ENCODE measurements at places on chromosomes 11 and 22. TPM values are rescaled to one million over a fixed set of nuclear protein-coding genes. Genes with fewer than 3 reads are reported as not detected.

GRCh38 chr22:23536821-23537345 lies 43.2 kb downstream of the IGLL1 start:
- DNase-seq, result no peak
- no peaks in the 10 kb centered on the region for H3K27me3 ChIP-seq
- no peaks in the 10 kb centered on the region for H3K4me1 ChIP-seq
- H3K27ac ChIP-seq, result no peak overlapping the region

- H3K4me3 ChIP-seq, result peak overlapping the region; percentile 27
- no peaks in the 10 kb centered on the region for H3K36me3 ChIP-seq
- H3K27ac ChIP-seq, result no peak overlapping the region
- H3K27me3 ChIP-seq, result no peaks in the 10 kb centered on the region
Observed at GRCh38 chr11:58830673-58831301, 13.7 kb downstream of the GLYATL2 start.

UBQLN3 gene
- not detected for total RNA-seq

DNA sequence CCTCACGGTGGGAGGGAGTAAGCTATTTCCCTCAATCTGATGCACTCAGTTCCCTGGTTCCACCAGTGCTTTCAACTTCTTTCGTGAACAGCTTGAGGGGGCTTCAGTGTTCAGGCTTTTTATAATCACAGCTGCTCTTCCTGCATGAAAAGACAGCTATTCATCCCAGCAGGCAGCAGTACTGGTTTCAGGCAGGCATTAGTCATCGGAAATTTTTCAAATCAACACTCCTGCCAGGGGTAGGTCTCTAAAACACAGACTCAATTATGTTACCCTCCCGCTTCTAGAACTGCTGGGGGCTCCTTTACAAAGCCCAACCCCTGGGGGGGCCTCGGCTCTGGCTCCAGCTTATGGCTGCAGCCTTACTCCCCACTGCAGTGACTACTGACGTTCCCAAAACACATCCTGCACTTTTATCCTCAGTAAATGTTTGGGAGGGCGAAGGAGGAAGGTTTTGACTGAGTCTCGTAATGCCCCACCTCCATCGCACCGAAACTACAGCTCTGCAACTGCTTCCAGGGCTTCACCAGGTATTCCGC lies 5.8 kb downstream of the POLDIP3 start:
- peak; percentile 64 for DNase-seq
- no peaks in the 10 kb centered on the region for H3K36me3 ChIP-seq
- H3K27ac ChIP-seq, result peak overlapping the region; percentile 56
- H3K4me3 ChIP-seq, result peak overlapping the region; percentile 36

DNA sequence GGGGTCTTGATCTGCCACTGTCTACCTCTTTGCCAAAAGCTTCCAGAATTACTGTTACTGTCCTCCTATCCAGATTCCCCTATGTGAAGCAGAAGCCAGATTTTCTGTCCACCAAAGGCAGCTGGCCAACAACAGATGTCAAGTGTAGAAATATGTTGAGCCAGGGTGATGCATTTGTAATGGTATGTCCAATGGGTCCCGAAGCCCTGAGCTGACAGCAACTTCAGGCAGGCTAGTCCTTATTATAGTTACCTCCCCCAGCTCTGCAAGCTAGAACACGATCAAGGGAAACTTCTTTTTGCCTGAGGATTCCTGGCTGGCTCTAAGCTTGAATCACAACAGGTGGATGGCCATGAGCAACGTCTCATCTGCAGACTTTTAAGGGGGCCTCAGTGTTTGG lies 10.2 kb downstream of the PAMR1 start:
- peaks cover 15% of the 10 kb centered on the region for H3K4me1 ChIP-seq
- no peaks in the 10 kb centered on the region for H3K36me3 ChIP-seq
- peak; percentile 73 for DNase-seq
- no peak overlapping the region for H3K4me3 ChIP-seq
- H3K27ac ChIP-seq, result no peak overlapping the region
- no peaks in the 10 kb centered on the region for H3K27me3 ChIP-seq

GRCh38 chr11:12241401-12241800 lies 131.0 kb downstream of the MICAL2 start:
- no peak for DNase-seq
- peaks cover 3% of the 10 kb centered on the region for H3K4me1 ChIP-seq
- no peaks in the 10 kb centered on the region for H3K27me3 ChIP-seq
- H3K4me3 ChIP-seq, result no peak overlapping the region

SYT9 gene
- not detected for total RNA-seq

- no peaks in the 10 kb centered on the region for H3K27me3 ChIP-seq
- no peaks in the 10 kb centered on the region for H3K4me1 ChIP-seq
- no peak overlapping the region for H3K27ac ChIP-seq
- H3K4me3 ChIP-seq, result no peak overlapping the region
- no peaks in the 10 kb centered on the region for H3K36me3 ChIP-seq
Observed at GRCh38 chr11:103649401-103649895, 387.0 kb upstream of the DDI1 start.

GRCh38 chr22:26665813-26666231 lies 8.4 kb downstream of the MIAT start:
- no peak overlapping the region for H3K4me3 ChIP-seq
- DNase-seq, result peak; percentile 73
- peaks cover 2% of the 10 kb centered on the region for H3K27me3 ChIP-seq
- no peaks in the 10 kb centered on the region for H3K4me1 ChIP-seq
- no peaks in the 10 kb centered on the region for H3K36me3 ChIP-seq

NNMT gene
- 639 TPM for total RNA-seq

KDM4D gene
- 0.50 TPM for total RNA-seq

- H3K27ac ChIP-seq, result no peak overlapping the region
- peak overlapping the region; percentile 19 for H3K4me3 ChIP-seq
- H3K36me3 ChIP-seq, result no peaks in the 10 kb centered on the region
- DNase-seq, result peak; percentile 13
- peaks cover 5% of the 10 kb centered on the region for H3K4me1 ChIP-seq
Observed at GRCh38 chr11:45332276-45332934, 46.3 kb upstream of the SYT13 start.

DNA sequence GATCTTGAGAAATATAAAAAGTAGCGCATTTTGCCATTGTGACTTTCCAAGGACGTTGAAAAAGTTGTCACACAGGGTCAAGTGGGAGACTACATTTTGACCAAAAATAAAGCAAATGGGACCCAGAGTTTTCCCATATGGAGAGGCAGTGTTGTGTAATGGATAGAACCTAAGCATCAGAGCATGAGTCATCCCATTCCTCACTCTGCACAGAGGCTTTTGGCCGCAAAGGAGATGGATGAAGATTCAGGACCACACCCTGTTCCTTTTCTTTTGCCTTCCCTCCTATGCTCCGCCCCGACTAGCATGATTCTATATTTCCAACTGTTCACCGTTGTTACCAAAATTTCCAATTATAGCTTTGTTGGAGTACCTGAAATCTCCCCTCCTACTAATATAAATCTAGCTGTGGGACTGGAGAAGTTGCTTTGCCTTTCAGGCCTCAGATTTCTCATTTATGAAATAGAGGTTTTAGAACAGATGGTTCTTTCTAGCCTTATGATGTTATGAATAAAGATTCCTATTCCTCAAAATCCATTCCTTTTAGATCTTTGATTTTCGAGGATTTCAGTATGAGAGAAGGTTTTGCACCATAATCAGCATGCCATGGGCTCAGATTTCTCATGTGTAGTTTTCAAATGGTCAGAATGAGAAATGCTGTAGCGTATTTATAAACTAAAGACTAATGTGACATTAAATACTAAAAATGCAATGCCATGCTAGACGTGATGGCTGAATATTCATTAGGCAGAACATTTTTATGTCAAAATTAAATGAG lies 921.9 kb upstream of the TENM4 start:
- H3K27me3 ChIP-seq, result no peaks in the 10 kb centered on the region
- H3K27ac ChIP-seq, result no peak overlapping the region
- H3K4me3 ChIP-seq, result no peak overlapping the region
- DNase-seq, result no peak
- H3K36me3 ChIP-seq, result no peaks in the 10 kb centered on the region

PLEKHA7 gene
- under 0.01 TPM for total RNA-seq

DNA sequence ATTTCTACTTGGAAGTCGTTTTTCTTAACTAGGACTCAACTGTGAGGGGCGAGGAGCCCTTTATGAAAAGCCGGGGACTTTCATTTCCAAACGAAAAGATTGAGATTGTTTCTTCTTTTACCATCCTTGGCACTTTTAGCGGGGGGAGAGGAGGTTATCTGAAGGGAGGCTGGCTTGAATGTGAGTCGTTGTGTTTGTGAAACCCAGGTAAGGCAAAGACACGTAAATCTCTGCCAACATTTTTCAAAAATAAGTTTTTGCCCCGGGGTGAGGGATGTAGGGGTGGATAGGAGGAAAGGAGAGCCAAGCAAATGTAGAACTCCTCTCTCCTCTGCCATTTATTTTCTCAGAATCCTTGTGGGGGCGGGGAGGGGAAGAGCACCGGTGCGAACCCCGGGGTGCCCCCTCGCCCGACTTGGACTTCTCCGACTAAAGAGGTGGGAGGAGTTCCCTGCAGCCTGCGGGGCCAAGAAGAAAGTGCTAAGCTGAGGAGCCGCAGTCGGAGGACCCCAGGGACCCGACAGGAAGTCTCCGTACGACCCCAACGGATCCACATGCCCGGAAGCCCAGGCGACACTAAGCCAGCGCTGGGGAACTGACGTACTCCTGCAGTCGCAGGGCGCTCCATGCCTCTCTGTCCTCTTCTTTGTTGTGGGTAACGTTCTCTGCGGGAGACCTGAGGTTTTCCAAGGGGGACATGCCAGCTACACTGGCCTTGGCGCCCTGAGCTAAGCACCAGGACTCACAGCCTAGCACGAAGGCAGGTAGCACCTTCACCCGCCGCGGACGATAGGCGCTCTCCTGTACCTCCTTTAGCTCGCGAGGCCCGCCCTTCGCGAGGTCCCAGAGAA lies 2.4 kb upstream of the WT1 start:
- H3K4me1 ChIP-seq, result no peaks in the 10 kb centered on the region
- no peak overlapping the region for H3K4me3 ChIP-seq
- no peaks in the 10 kb centered on the region for H3K36me3 ChIP-seq
- peaks cover 64% of the 10 kb centered on the region for H3K27me3 ChIP-seq

DNA sequence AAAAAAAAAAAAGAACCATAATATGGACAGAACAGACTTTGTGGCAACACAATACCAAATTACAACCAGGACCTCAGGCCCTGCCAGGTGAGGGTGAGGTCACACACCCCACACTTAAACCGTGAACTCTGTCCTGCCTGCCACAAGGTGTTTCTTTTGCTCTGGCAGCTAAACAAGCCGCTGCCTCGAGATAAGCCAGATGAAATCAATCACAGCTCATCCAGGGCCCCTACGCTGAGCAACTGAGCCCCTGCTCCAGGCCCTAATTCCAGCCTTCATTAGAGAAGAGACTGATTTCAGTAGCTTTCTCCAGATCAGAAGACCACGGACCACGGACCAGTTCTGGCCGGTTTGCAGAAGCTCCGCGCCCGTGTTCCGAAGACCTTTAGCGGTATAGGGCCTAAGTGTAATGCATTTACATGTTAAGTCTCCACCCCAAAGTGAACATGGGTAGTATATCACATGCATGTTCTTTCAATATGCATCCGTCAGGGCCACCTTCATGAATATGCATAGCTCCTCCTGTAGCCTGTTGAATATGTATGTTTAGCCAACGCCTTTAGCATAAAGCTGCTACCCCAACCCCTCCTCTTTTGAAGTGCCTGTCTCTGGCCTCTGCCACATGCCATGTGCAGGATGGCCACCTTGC lies 14.8 kb upstream of the RAC2 start:
- no peak overlapping the region for H3K4me3 ChIP-seq
- H3K4me1 ChIP-seq, result no peaks in the 10 kb centered on the region
- no peaks in the 10 kb centered on the region for H3K36me3 ChIP-seq
- DNase-seq, result no peak
- peaks cover 26% of the 10 kb centered on the region for H3K27me3 ChIP-seq
- no peak overlapping the region for H3K27ac ChIP-seq

GRCh38 chr22:27312966-27313855 lies 488.3 kb downstream of the MN1 start:
- H3K27ac ChIP-seq, result no peak overlapping the region
- no peak overlapping the region for H3K4me3 ChIP-seq
- no peak for DNase-seq
- H3K27me3 ChIP-seq, result no peaks in the 10 kb centered on the region

KRTAP5-5 gene
- total RNA-seq, result not detected

Data from fibroblast of lung (primary cell).